ENCODE measurements at places on chromosomes 1 and 21.

GRCh38 chr1:209503196-209503595 is 80.3 kb upstream of the CAMK1G start:
- DNase-seq, result no peak

- no peak for DNase-seq
These were observed 157.2 kb upstream of the COL11A1 start for GRCh38 chr1:103265551-103265950.

GRCh38 chr21:29725025-29725736 is 214.6 kb downstream of the GRIK1 start:
- no peak for DNase-seq

DNA sequence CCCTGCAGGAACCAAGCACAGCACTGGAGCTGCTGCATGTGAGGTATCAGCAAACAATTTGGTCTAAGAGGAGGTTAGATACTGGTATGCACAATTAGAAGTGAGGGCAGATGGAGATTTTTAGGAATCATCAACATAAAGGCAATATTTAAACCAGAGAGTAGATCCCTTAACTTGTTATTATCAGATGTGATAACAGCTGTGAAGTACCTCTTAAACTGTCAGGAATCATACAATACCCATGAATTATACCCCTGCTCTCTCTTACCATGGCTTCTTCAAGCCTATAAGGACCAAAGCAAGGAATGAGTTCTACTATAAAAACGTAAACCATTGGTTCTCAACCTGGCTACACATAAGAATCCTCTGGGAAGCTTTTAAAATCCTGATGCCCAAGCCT is 3.9 kb downstream of the BCAR3 start:
- DNase-seq, result no peak

Data from left renal pelvis (tissue), 4 donors.